T follicular helper cell (primary cell): ENCODE measurements at places on chromosomes 2 and 18.

DNA sequence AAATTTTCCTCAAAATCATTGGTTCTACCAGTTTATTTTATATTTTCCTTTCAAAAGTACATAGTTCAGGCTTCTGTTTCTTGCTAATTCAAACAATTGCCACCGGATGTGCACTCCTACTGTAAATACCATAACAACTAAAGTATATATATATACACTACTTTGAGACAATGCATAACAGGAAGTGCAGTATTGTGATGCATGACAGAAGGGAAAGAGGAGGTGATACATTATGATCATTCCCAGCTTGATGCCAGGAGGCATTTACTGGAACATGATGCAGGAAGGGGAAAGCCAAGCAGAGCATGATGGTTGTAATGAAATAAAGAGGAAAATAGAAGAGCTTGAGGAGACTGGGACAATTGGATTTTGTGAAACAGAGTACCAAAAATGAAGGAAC lies 215.2 kb upstream of the NT5C1B start:
- no peak for DNase-seq

DNA sequence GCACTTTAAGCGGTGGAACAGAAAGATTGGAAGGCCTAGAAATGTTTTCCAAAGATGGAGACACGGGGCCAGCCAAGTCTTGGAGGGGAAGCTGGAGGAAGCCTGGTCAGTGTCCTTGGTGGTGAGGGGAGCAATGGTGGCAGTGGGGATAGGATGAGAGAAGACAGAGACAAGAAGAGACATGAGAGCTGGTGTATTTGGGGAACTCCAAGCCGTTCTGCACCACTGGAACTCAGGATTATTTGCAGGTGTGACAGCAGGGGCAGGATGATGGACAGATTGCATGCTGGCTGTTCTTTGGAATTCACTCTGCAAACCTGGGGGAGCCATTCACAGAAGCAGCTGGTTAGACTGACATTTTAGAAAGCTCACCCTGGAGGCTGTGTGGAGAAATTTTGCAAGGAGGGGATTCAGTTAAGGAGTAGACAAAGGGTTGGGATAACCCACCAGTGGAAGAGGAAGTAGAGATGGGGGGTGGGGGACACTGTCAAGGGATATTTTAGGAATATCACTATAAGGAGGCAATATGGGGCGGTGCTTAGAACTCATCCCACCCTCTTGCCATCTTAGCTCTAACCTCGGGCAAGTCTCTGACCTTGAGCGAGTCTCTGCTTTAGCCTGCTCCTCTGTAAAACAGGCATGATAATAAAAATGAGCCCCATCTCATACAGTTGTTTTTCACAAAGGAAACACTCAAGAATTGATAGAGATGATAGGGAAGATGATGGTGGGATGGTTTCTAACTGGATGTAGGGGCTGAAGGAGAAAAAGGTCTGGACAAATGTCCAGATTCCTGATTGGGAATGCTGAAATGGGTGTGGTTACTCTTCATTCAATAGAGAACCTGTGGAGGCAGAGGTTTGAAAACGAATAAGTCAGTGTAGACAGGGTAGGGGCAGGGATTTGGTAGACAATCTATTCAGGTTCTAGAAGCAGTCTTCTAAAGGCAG lies 175.8 kb downstream of the MYCN start:
- no peak for DNase-seq

DNA sequence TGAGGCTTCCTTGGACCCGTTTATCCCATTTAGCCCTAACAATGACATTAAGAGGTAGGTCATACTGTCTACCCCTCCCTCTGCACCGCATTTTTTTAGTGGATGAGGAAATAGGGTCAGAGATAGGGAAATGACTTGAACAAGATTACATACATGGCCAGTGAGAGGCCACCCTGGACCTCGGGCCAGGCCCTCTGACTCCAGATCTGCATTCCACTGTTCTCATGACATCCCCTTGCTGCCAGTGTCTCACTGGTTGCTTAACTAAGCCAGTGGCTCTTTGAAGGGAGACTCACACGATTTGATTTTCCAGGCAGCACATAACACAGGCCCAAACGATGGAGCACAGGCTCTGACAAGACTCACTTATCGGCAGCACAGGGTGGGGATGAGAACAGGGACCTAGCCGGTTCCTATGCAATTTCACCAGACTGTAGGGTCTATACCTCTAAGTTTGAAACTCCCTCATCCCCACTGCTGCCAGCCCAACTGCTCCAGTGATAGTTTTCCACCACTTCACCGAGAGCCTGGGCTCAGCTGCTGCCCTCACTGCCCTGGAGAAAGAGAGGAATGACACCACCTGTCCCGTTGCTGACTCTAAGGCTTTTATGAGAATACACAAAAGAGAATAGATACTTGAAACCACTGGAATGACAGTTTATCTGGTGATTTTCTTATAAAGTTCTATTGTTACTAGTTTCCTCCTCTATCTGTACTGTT lies 82.5 kb downstream of the TMEM247 start:
- no peak for DNase-seq

DNA sequence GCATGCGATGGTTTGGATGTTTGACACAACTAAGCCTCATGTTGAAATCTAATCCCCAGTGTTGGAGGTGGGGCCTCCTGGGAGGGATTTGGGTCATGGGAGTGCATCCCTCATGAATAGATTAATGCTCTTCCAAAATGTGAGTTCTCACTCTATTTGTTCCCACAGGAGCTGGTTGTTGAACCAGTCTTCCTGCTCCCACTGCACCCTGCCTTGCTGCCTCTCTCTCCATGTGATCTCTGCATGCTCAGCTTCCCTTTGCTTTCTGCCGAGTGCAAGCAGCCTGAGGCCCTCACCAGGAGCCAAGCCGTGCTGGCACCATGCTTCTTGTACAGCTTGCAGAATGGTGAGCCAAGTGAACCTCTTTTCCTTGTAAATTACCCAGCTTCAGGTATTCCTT lies 206.8 kb downstream of the VAPA start:
- no peak for DNase-seq

DNA sequence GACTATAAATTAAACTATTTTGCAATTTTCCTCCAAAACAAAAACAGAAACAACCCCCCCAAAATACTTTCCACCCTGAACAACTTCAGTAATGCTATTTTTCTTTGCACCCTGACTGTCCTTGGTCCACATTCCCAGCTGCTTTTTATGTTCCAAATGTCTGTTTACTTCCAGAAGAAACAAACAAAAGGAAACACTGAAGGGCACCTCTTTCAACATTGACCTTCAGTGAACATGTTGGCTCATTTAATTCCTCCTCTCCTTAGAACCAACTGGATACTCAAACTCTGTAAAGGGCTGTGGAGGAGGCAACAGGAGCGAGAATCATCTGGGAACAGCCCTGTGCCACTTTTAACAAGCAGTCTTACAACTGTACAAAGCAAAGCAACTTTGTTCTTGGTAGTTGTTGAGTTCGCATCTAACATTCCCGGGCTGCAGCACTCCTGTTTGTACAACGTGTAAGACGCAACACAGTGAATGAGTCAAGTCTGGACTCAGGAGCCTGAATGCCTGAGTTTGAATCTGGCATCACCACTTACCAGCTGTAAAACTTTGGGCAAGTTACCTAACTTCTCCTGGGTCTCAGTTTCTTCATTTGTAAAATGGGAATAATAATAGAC lies 111.4 kb upstream of the GATA6 start:
- DNase-seq = no peak

DNA sequence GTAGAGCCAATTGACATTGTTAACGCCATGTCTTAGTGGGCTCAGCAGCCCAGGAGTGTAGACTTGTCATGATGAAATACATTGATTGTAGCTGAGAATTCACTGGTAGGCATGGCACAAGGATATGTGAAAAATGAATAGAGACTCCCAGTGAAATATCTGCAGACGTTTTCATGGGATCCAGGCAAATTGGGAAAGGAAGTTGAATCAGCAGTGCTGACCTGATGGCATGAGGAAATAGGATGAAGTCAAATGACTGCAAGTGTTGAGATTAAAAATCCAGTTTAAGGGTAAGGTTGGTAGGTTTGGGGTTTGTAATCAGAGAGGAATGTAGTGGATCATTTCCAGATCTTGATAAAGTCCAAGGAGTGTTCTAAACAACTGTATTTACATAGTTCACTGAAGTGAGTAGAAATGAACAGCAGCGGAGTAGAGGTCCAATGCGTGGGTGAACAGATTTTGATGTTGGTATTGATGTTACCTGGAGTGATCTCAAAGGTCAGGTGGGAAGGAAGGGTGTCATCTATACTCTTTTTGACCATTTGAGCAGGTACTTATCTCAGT lies 24.6 kb downstream of the INSIG2 start:
- DNase-seq = no peak

- DNase-seq = no peak
These were observed 41.5 kb upstream of the RPE start for GRCh38 chr2:209960676-209961630.

DNA sequence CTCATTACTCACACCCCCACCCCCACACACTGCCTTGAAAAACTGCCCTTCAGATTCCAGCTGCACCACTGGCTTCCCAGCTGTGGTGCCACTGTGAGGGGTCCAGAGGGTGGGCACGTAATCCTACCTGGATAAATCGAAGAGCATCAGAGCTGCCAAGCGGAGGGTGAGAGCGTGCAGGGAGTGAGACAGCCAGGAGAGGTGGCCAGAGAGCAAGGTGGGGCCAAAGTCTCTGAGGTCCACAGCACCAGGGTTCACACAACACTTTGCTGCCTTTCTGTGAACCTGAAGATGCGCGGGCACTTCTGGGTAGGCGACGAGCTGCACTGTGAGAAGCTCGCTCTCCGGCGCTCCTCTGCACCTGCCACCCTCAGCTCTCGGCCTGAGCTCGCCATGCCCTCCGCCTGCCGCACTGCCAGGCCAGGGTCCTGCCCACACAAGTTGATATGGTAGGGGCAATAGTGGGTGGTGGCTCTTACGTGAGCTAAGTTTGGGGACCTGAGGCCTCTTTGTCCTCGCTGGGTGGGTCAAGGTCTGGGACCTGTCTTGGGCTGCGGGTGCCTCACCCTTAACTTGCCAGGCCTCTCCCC lies 83.9 kb downstream of the MARCO start:
- no peak for DNase-seq

DNA sequence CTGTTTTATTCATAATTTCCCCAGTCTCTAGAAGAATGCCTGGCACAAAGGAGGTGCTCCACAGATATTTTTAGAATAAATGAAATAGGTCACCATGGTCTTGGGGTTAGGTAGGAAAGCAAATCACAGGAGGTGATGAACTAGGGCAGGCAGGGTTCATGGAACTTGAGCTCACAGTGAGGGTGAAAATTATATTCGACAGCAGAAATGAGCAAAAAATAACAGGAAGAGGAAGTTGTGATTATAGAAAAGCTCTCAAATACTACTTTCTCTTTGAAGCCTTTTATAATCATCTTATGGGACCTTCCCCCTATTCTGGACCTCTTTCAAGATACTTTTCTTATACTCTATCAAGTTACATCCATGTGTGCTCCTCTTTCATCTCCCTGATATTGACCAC lies 4.5 kb upstream of the CREB1 start:
- no peak for DNase-seq

- no peak for DNase-seq
These were observed 1153.2 kb downstream of the SUCLG1 start for GRCh38 chr2:83305758-83306378.

DNA sequence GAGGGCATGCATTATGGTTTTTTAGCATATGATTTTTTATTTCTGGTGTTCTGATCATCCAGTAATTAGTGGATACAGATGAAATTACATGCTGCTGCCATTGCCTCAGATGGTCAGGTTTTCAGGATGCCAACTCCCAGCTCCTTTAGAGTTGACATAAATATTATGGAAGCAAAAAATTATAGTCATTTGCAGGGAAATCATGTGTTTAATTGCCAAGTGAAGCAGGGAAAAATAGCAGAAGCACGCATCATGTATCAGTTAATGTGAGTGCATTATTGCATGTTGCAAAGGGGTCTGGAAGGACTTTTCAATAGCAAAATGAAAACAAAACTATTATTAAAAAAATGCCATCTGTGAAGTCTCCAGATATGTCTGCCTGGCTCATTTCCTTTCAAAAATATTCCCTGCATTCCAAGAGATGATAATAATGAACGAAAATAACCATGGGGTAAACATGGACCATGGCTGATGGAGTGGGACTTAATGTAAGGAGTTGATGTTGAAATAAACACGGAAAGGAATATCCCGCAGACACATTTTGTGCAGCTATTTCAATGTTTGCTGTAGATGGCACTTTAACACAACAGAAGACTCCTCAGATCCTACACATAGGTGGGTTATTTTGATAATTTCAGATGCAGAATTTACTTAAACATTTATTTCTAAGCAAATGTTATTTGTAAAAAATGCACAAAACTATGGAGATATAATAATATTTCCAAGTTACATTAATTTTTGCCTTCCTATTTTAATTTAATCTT lies 87.7 kb upstream of the DYNAP start:
- no peak for DNase-seq

GRCh38 chr2:121232626-121233265 lies 52.3 kb downstream of the TFCP2L1 start:
- no peak for DNase-seq

DNA sequence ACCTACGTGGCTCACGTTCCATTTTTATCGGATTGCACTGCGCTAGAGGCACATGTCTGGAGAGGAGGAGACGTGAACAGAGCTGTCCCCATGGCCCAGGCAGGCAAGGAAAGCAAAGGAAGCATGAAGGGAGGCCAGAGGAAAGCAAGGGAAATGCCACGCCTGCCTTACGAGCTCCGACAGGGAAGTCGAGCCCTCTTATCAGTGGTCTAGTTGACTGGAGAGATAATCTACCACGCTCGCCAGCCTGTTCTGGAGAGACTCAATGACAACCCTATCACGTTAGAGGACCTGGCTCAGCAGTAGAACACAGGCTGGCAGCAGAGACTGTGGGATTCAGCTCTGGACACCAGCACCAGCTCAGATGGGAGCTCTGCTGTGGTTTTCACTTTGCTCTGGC lies 202.6 kb upstream of the ID2 start:
- no peak for DNase-seq

DNA sequence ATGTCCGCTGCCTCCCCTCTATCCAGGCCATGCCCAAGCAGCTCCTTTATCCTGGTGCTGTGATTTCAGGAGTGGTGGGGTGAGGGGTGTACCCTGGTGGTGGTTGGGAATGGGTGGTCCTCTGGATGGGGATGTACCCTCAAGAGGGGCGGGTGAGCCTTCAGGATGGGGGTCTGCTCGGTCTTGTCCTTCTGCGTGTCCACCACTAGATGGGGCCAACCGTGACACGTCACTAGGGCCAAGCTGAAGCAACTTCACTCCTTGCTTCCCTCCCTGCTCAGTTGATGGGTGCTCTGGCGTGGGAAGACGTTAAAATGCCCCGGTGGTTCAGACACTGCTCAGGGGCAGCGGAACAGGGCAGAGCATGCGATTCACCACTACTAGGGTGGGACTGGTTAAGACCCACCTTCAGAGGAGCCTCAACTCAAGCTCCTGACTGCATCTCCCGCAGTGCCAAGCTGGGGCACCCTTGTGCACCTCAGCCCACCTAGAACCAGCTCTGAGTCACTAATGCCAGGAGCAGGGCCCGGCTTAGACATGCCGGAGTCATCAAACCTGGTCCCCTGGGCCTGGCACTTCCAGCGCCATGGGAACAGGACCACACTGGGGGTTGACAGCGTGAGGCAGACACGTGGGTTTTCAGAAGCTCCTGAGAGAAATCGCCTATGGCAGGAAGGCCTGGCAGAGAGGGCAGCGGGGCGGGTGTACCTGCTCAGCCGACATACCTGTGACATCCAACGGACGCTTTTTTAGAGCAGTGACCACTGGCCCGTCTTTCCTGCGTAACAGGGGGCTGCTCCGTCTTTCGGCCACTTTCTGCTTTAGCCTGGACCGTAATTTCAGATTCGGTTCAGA lies 256.7 kb downstream of the HDAC4 start:
- no peak for DNase-seq

- DNase-seq = no peak
These were observed 52.4 kb downstream of the STK39 start for GRCh38 chr2:168194784-168195522.

GRCh38 chr2:41947701-41948396 lies 100.0 kb upstream of the PKDCC start:
- no peak for DNase-seq
